ENCODE measurements at places on chromosomes 11 and 22. TPM values are rescaled to one million over a fixed set of nuclear protein-coding genes. Genes with fewer than 3 reads are reported as not detected.

DNA sequence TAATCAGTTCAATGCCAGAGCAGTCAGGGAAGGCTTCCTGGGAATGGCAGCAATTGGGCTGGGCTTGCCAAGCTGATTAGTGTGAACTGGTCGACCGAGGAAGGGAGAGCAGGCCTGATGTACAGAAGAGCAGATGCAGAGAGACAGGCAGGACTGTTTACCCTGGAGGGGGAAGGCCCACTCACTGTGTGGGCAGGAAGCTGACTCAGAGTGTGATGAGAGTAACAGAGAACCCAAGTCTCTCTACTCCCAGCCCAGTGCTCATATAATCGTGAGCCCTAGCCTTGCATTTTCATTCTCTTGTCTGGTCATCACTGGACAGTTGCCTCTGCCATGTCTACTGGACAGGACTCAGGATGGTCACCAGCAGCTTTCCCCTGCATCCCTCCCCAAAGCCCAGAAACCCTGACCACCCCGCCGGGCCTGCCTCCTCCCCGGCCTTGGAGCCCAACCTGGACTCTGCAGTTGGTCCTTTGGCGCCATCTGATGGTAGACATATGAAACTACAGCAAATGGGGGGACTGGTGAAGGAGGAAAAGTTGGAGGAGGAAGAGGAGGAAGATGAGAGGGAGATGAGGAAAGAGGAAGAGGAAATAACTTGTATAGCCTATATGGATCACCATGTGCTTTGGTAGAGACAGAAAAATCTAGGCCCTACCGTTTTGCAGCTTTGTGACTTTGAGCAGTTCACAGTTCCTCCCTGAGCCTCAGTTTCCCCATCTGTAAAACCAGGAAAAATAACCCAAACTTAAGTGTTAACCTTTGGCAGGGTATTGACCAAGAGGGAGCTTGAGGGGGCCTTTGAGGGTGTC is 43.4 kb upstream of the PRDM11 start:
- H3K4me1 ChIP-seq, result peaks cover 11% of the 10 kb centered on the region
- no peaks in the 10 kb centered on the region for H3K36me3 ChIP-seq
- peak overlapping the region; percentile 62 for H3K4me3 ChIP-seq
- H3K27ac ChIP-seq, result peak overlapping the region; percentile 84
- DNase-seq, result peak; percentile 74

DNA sequence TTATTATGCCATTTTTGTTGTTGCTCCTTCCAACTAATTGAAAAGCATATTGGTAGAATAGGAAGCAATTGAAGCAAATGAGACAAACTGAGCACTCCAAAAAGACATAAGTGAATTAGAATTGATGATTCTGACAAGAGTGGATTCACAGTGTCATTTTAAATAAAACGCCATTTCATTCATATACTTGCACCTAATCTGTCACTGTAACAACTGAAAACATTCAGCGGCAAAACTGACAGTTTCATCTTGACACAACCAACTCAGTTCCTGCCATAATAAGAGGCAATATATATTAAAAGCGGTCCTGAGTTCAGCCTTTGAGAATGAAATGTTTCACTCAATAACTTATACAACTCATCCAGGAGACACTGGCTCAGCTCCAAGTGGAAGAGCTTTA is 306.8 kb downstream of the CNTN5 start:
- no peak overlapping the region for H3K27ac ChIP-seq
- no peaks in the 10 kb centered on the region for H3K27me3 ChIP-seq
- no peak for DNase-seq
- no peaks in the 10 kb centered on the region for H3K4me1 ChIP-seq
- H3K36me3 ChIP-seq, result no peaks in the 10 kb centered on the region

DNA sequence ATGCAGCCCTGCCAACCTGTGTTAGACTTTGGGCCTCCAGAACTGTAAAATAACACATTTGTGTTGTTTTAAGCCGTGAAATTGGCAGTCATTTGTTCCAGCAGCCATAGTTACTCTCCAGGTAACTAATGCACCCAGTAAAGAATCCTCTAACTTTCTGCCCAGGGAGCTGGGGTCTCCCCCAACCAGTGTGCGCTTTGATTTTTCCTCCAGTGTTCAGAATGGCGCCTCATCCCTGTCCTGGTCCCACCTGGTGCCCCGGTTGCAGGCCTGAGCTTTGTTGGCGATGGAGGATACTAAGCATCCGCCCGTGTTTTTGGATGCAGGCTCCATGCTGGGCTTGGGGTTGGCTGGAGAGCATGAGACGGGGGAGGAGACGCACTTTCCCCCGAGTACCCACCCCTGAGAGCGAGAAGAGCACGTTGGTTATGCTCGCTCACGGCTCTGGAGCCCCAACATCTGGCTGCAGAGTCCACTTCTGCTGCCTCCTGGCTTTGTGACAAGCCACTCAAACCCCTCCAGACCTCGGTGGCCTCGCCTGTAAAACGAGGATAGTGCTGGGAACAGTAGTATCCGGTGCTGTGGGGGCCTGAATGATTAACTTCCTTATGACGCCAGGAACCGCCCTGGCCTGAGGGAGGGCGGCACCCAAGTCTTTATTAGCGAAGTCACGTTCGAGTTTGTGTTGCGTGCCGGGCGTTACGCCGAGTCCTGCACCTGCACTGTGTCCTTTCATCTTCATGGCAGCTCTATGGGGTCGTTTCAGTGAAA is 25.8 kb downstream of the MRGPRD start:
- peaks cover 2% of the 10 kb centered on the region for H3K27me3 ChIP-seq
- no peak overlapping the region for H3K4me3 ChIP-seq
- no peak for DNase-seq
- H3K4me1 ChIP-seq, result peaks cover 4% of the 10 kb centered on the region
- H3K36me3 ChIP-seq, result no peaks in the 10 kb centered on the region
- H3K27ac ChIP-seq, result no peak overlapping the region

DNA sequence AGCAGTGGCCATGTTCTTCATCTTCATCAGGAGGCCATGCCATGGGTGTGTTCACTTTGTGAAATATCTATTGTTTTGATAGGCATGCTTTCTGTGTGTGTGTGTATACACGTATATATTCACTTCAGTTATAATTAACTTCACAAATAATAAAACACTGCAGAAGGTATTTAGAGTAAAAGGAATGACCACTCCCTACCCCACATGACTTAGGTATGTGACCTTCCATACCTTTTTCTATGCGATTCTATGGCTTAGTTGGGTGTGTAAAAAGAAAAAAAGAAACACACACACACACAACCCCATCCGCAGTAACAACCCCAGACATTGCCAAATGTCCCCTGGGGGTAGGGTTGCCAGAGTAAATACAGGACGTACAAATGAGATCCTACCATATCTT is 72.0 kb downstream of the CYTH4 start:
- H3K27me3 ChIP-seq, result no peaks in the 10 kb centered on the region
- H3K36me3 ChIP-seq, result no peaks in the 10 kb centered on the region
- no peak for DNase-seq
- no peak overlapping the region for H3K4me3 ChIP-seq
- peaks cover 7% of the 10 kb centered on the region for H3K4me1 ChIP-seq

- no peak overlapping the region for H3K27ac ChIP-seq
- peaks cover 23% of the 10 kb centered on the region for H3K36me3 ChIP-seq
- H3K4me3 ChIP-seq, result no peak overlapping the region
- DNase-seq, result no peak
- peaks cover 38% of the 10 kb centered on the region for H3K4me1 ChIP-seq
These were observed 50.3 kb downstream of the COPB1 start for GRCh38 chr11:14449302-14449714.

DNA sequence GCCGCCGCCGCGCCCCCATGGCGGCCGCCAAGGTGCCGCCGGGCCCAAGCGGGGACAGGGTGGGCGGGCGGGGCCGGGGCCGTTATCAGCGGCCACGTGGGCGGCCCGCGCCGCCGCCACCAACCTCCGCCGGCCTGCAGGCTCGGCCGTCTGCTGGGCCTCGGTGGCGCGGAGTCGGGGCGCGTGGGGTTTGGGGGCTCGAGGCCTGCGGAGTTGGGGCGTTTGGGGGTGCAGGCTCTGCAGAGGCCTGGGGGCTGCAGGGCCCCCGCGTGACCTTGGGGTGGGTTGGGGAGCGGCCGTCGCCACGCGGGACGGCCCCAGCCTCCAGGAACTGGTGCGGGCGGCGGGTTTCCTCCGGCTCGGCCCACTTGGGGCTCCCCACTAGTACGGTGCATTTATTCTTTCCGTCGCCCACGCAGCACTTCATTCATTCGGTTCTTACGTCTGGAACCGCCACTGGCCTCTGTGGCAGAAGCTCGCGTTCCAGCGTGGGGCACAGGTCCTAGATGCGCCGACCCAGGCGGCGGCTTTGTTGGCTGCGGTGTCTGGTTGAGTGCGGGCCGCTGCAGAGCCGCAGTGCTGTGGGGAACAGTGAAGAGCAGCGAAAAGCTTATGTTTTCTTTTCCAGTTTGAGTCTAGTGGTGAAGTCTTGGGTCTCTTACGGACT is 740 bp upstream of the TRMT2A start:
- H3K4me1 ChIP-seq, result peaks cover 65% of the 10 kb centered on the region
- H3K36me3 ChIP-seq, result peaks cover 62% of the 10 kb centered on the region
- peak overlapping the region; percentile 88 for H3K4me3 ChIP-seq
- H3K27ac ChIP-seq, result peak overlapping the region; percentile 83
- peak; percentile 65 for DNase-seq

- peak overlapping the region; percentile 74 for H3K4me3 ChIP-seq
- peak overlapping the region; percentile 52 for H3K27ac ChIP-seq
- H3K27me3 ChIP-seq, result peaks cover 2% of the 10 kb centered on the region
- DNase-seq, result no peak
These were observed 997 bp downstream of the TST start for GRCh38 chr22:37018086-37018814.

The SLC22A6 gene
- not detected for total RNA-seq

The BTG4 gene
- total RNA-seq, result not detected

The DDI1 gene
- total RNA-seq, result not detected

The NUCB2 gene
- 210 TPM for total RNA-seq

The MUC2 gene
- total RNA-seq, result not detected

The ARRB1 gene
- total RNA-seq, result 82.6 TPM

The GP1BB gene
- total RNA-seq, result not detected

The ACER3 gene
- total RNA-seq, result 13.8 TPM

Measured in activated CD8-positive, alpha-beta T cell treated with anti-CD3 and anti-CD28 coated beads, Interleukin-2, amount 10 ng/mL, durations not matched to agents 7 days and 5 days (primary cell).